Muscle of leg (tissue), 16 donors: ENCODE measurements at places on chromosomes 3 and 15. TPM values are rescaled to one million over a fixed set of nuclear protein-coding genes. Genes with fewer than 3 reads are reported as not detected.

NUP210 gene
- 4.5 TPM for total RNA-seq

GHRL gene
- total RNA-seq = 0.40 TPM

MME gene
- 16.1 TPM for total RNA-seq

ECE2 gene
- total RNA-seq = not detected

GPR87 gene
- not detected for total RNA-seq

OXTR gene
- 0.53 TPM for total RNA-seq

SLC25A36 gene
- total RNA-seq = 54.9 TPM

DUOXA2 gene
- not detected for total RNA-seq

PLSCR5 gene
- not detected for total RNA-seq

- DNase-seq = no peak
Measured at GRCh38 chr15:78604420-78604819, 16.4 kb downstream of the CHRNA3 start.

GRCh38 chr3:134487406-134487805, 1.5 kb downstream of the CEP63 start:
- peak; percentile 68 for DNase-seq

- no peak for DNase-seq
Measured at GRCh38 chr3:11037241-11037873, 44.8 kb downstream of the SLC6A1 start.

DNA sequence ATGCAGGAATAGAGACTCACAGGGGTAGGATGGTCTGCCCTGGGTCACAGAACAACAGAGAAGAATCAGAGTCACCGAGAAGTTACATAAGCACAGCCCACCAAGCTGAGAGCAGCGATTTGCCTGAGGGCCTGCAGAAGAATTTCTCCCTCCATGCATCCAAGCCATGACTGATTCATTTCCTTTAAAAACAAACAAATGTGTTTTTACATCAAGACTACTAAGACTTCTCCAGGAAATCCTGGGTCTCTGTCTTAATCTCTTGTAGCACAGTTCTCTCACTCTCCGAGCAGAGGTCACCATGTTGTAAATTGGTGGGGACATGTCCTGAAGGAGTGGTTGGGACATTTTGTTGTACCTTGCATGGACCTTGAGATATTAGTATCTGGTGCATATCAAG, 159.8 kb downstream of the THSD4 start:
- no peak for DNase-seq

DNA sequence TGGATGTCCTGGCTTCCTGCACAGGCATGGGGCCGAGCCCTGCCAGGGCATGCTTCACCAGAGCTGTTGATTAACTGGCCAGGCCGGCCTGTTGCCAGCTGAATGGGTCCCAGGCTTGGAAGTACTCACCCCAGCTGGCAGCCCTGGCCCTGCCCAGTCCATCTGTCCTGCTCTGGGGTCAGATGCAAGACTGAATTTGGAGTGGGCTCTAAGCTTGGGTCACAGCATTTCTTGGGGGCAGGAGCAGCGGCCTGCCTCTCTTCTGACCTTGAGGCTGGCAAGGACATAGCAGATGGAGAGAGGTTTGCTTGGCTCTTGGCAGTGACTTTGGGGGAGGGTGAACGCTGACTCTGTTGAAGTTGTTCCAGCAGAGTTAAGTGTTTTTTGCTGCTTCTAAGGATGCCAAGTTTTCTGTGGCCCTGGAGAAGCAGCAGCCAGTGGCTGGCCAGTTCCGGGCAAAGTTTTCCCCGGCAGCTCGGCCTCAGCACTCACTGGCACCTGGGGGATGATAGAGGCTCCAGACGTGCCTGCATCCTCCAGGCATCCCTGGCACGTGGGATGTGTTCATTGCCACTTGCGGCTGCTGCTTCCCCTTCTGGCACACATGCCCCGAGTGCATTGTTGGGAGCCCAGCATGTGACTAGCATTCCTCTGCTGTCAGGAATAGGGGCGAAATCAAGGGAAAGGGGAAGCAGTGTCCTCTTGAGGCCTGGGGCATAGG, 22.9 kb downstream of the PDIA5 start:
- DNase-seq = peak; percentile 68

DNA sequence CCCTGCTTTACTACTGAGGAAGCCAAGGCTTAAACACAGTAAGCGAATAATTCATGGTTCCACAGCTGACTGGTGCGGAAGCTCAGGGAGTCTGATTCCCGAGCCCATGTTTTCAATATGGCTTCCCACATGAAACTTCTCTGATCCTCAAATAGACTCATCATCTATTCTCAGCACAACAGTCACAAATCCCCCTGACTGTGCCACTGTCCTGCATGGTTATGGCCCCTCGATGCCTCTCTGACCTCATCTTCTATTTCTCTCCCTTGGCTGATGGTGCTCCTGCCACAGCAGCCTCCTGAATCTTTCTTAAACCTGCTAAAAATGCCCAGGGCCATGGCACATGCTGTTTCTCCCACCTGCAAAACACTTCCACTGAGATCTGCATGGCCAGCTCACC, 43.2 kb downstream of the SRGAP3 start:
- DNase-seq = no peak

DNA sequence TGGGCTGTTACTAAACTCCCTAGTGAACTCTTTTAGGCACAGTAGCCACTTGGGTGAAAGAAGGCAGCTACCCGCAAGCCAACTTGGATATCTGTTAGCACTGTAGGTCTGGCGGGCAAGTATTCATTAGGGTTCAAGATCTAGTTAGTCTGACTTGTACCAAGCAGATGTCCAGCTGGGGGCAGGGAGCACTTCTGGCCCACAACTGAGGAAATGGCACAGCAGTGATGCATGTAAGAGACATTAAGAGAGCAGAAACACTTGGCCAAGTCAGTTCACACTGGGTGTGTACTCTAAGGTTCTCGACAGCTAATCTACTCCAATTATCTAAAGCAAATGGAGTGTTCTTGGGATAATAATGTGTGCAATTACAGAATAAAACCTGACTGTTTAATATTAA, 131.7 kb downstream of the CTNNB1 start:
- no peak for DNase-seq

GRCh38 chr3:120448756-120449155, 2.0 kb downstream of the FSTL1 start:
- peak; percentile 86 for DNase-seq

- DNase-seq = peak; percentile 21
Measured at GRCh38 chr3:30440880-30441279, 165.5 kb upstream of the TGFBR2 start.

- no peak for DNase-seq
Measured at GRCh38 chr3:72081471-72082185, 296.7 kb upstream of the PROK2 start.

DNA sequence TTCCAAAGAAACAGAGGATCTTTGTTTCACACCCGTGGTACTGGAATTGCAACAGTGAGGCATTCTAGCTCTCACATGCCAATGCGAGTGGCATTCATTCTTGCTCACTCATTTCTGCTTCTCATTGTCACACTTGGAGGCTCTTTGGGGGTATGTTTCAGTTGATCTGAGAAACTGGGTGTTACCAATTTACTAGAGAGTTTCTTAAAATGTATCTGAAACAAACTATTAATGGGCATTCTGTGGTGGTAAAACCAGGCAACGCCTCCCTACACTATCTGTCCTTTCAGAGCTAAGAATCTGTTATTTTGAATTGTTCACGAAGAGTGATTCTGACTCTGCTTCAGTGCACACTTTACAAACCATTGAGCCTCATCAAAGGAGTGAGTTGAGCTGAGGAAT, 140.6 kb upstream of the BHLHE40 start:
- DNase-seq = no peak

DNA sequence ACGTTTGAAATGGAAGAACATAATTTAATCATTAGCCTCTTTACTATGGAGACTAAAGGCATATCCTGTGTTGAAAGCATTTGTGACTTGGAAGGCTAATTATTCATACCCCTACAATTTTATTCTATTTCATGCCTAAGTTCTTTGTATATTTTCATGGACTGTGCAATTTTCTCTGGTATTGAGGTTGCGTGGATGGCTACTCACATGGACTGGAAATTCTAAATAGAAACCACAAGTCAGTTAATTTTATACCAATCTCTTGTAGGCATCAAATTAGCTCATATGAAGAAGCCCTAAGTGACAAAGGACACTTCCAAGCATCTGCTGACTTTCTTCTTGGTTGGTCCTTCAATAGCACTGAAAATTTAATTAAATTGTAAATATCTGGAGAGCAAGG, 1353.5 kb downstream of the ROBO1 start:
- no peak for DNase-seq

- peak; percentile 79 for DNase-seq
Measured at GRCh38 chr3:155418407-155418806, 124.9 kb upstream of the STRIT1 start.

DNA sequence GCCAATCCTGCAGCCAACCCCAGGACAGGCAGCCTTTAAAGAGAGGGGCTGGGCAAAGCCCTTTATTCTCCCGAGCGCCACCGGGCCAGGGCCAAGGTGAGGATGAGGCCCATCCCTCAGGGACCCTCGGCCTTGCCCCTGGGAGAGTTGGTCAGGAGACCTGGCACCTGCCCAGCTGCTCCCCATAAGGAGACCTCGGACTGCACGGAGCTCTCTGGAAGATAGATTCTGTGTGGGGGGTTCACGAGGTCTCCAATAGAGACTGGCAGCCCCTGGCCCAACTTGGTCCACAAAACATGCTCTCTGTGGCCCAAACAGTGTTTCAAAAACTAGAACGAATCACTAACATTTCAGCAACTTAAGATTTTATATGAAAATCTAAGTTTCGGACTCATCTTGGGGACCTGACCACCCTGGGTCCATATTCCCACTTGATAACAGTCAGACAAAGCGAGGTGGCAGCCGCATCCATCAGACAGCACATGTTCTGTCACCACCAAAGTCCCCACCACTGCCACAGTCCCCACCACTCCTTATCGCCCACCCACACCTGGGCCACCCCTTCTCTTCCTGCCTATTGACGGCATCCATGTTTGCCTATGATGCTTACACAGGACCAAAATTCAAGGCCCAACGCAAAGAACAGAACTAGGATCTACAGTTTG, 114.4 kb upstream of the RPL32 start:
- DNase-seq = no peak

- no peak for DNase-seq
Measured at GRCh38 chr3:32975891-32976595, 24.6 kb downstream of the CCR4 start.

GRCh38 chr3:32480604-32481003, 22.0 kb downstream of the CMTM6 start:
- no peak for DNase-seq

DNA sequence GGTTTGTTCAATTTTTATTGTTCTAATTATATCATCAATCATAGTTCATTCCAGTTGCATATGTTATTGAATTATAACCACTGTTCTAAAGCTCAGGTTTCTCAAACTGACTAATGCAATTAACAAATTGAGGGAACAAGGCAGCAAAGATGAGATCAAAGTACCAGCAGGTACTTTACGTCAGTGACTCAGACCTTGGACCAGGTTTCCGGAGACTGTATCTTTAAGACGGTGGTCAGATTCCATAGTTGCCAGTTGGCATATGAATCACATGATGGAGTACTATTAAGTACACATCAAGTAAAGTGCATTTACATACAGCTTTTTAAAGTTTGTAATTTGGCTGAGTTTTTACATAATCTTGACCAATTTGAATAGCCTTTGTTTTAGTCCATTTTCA, 583.6 kb upstream of the ROBO2 start:
- no peak for DNase-seq

DNA sequence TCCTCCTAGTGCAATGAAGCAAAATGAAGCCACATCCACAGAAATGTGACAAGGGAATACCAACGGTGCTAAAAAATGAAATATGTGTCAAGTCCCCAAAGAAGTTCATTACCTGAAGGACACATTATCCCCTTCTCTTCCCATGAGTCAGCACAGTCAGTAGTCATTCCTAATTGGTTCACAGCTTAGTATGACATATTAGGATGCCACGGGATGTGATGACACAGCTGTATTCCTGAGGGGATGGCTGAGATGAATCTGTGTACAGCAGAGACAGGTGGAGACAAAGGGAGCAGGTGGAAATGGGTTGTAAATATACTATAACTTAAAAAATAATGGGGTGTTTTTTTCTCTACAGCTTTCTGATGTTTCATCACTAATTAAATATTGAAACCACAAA, 273.4 kb downstream of the ARRDC4 start:
- DNase-seq = no peak

GRCh38 chr3:28840976-28841376, 439.9 kb upstream of the RBMS3 start:
- DNase-seq = no peak

DNA sequence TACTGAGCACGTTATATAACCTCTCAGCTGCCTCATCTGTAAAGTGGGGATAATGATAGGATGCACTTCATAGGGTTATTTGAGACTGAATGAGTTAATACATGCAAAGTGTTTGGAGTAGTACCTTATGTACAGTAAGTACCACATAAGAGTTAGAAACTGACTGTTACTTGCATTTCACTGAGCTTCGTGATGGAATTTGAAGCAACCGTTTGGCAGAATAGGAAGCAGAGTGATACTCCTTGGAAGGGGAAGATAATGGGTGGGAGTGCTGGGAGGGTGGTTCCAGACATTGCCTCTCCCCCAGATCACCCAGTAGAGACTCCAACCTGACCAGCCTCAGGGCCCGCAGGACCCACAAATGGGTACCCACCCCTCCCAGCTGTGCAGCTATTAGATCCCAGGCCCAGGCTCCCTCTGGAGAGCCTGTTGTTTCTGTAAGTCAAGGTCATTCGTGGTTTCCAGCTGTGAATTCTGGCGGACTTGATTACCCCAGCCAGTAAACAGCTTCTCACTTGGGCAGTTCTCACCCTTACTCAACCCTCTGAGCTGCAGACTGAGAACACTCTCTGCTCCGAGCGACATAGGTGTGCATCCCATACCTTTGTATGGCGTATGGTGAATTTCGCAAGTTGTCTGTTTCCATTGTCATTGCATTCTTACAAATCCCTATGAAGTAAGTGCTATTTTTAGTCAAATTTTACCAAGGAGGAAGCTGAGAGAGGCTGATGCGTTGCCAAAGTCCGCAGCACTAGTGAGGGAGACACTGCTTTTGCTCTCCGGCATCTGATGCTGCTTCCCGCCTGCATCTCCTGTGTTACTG, 11.1 kb downstream of the ALPK3 start:
- peak; percentile 90 for DNase-seq

GRCh38 chr3:139122221-139122581, 77.5 kb upstream of the PRR23C start:
- DNase-seq = no peak

DNA sequence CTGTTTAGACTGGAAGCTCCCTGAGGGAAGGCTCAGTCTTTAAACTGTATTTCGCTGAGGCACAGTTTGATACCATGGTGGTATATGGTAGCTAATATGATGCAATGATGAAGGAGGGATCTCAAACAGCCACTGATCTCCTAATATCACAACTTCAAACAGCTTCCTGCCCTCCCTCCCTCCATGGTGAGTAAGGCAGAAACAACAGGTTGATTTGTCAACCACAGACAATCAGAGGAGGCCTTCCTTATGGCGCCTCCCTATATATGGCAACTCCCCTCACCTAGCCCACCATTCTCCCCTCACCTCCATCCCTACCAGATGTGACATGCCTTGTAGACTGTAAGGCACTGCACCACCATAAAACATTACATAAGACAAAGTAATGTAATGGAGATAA, 316.5 kb upstream of the ICE2 start:
- DNase-seq = no peak

GRCh38 chr3:22506871-22507270, 696.3 kb upstream of the UBE2E2 start:
- DNase-seq = no peak

- DNase-seq = peak; percentile 88
Measured at GRCh38 chr3:61297821-61298220, 46.6 kb upstream of the FHIT start.

- no peak for DNase-seq
Measured at GRCh38 chr3:45623393-45623792, 28.8 kb downstream of the LIMD1 start.
